ENCODE measurements at places on chromosomes 6 and 20.

GRCh38 chr6:1708122-1708521 lies 98.4 kb downstream of the FOXC1 start:
- DNase-seq = no peak

- DNase-seq = no peak
Observed at GRCh38 chr6:122286512-122286911, 112.9 kb upstream of the HSF2 start.

GRCh38 chr6:8155259-8156012 lies 53.1 kb upstream of the EEF1E1 start:
- DNase-seq = no peak

- DNase-seq = no peak
Observed at GRCh38 chr6:37317312-37318038, 36.3 kb upstream of the RNF8 start.
